ENCODE measurements at places on chromosomes 2 and 18. TPM values are rescaled to one million over a fixed set of nuclear protein-coding genes. Genes with fewer than 3 reads are reported as not detected.

The SERPINB4 gene
- total RNA-seq: not detected

The CERKL gene
- 0.11 TPM for total RNA-seq

The MYCN gene
- 0.43 TPM for total RNA-seq

The PAIP2B gene
- total RNA-seq: 30.7 TPM

The PKDCC gene
- 74.7 TPM for total RNA-seq

The GCKR gene
- total RNA-seq: not detected

The WDR33 gene
- total RNA-seq: 35.9 TPM

The ANAPC1 gene
- 21.1 TPM for total RNA-seq

The SLC25A12 gene
- 91.2 TPM for total RNA-seq

The GREB1L gene
- 16.2 TPM for total RNA-seq

The ALPG gene
- not detected for total RNA-seq

The CXXC1 gene
- 33.5 TPM for total RNA-seq

The TXNDC2 gene
- total RNA-seq: not detected

The GNLY gene
- total RNA-seq: 2.3 TPM

The DCDC2C gene
- total RNA-seq: not detected

The GKN2 gene
- not detected for total RNA-seq

The DPP10 gene
- total RNA-seq: 0.13 TPM

The RBM45 gene
- 5.2 TPM for total RNA-seq

The FNDC4 gene
- total RNA-seq: 3.0 TPM

The SERPINB3 gene
- total RNA-seq: not detected

The HIBCH gene
- total RNA-seq: 21.9 TPM

The SKOR2 gene
- total RNA-seq: not detected

The CNGA3 gene
- total RNA-seq: not detected

The FASTKD1 gene
- 65.2 TPM for total RNA-seq

The UGT1A5 gene
- not detected for total RNA-seq

The ELAC1 gene
- 4.5 TPM for total RNA-seq

The LGALSL gene
- 13.1 TPM for total RNA-seq

The CTNNA2 gene
- 0.13 TPM for total RNA-seq

The SALL3 gene
- 0.30 TPM for total RNA-seq

The EVX2 gene
- total RNA-seq: not detected

The SCN3A gene
- total RNA-seq: 0.35 TPM

The MYOM1 gene
- 878 TPM for total RNA-seq

The TMEM247 gene
- not detected for total RNA-seq

The MEIS1 gene
- total RNA-seq: 24.7 TPM

The RAB17 gene
- 3.5 TPM for total RNA-seq

The CPLX4 gene
- not detected for total RNA-seq

The CERS6 gene
- 58.6 TPM for total RNA-seq

The SCYGR2 gene
- not detected for total RNA-seq

The CAVIN2 gene
- 145 TPM for total RNA-seq

The LRRTM1 gene
- total RNA-seq: 0.32 TPM

The MMADHC gene
- total RNA-seq: 117 TPM

Data from cardiac septum (tissue), 1 donor.